M059J (cell line): ENCODE measurements at places on chromosomes 2 and 18.

- DNase-seq = peak; percentile 71
These were observed 650.1 kb upstream of the VRK2 start for GRCh38 chr2:57396355-57397098.

- DNase-seq = peak; percentile 4
These were observed 336.4 kb upstream of the FSHR start for GRCh38 chr2:49490710-49491109.

DNA sequence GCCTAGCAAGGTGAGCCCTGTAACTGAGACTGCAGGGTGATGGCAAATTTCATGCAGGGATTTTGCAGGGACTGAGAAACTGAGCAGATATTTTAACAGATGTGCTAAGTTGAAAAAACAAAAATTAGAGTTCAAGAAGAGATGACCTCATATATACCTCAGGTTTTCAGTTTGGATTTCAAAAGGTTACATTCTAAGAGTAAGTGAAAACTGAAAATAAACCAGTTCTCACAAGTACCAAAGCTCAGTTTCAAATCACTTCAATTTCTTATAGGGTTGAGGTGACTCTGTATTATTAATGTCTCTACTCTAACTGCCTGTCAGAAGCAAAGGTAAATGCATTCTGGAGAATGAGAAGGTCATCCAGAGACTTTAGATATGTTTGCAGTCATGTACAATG lies 237.4 kb upstream of the VRK2 start:
- DNase-seq = no peak

DNA sequence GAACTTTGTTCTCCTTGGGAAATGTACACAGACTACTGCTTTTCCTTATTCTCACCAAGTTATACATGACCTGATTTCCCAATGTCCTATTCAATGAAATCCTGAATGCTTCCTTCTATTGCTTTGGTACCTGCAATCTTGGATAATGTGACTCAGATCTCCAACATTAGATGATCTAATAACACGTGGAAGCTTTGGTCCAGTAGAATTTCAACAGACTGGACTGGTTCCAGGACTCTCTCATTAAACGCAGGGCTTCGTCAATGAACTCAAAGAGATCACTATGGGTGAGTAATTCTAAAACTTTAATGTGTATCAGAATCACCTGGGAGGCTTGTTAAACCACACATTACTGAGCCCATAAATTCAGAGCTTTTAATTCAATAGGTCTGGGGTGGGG lies 413.6 kb upstream of the KCNH7 start:
- peak; percentile 27 for DNase-seq

DNA sequence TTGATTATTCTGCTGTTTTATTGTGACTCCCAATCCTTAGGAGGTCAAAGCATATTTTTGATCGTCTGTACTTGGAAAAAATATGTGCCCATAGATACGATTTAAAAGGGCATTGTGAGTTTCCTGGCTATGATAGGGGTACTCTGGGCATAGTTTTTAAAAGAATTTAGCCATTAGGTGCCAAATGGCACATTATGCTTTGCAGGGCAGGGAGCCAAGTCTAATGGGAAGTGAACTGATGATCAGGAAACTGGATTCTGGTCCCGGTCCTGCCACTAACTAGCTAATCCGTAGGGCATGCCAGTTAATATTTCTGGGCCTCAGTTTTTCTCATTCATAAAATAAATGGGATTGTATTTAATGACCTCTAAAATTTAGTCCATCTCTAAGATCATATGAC lies 189.3 kb downstream of the LTBP1 start:
- DNase-seq = no peak

- DNase-seq = peak; percentile 34
These were observed 38.3 kb downstream of the TMEM17 start for GRCh38 chr2:62467475-62468321.

- no peak for DNase-seq
These were observed 22.4 kb downstream of the CREG2 start for GRCh38 chr2:101364878-101365277.

DNA sequence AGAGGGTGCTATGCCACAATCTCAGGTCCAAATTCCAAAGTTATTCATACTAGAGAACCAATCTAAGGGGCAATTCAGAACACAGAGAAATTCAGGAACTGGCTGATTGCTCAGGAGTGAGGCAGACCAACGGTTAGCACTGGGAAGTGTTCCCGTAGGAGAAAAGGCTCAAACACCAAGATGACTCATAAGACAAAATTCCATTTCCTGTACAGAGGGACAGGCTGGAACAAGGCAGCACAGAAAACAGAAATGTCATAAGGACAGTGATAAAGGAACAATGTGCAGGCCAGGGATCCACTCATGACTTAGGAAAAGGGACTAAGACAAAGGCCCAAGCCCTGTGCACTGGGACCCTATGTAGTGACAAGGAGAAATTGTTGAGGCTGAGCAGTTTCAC lies 54.2 kb downstream of the PDE1A start:
- peak; percentile 95 for DNase-seq
